ENCODE measurements at places on chromosomes 7 and 10. TPM values are rescaled to one million over a fixed set of nuclear protein-coding genes. Genes with fewer than 3 reads are reported as not detected.

DNA sequence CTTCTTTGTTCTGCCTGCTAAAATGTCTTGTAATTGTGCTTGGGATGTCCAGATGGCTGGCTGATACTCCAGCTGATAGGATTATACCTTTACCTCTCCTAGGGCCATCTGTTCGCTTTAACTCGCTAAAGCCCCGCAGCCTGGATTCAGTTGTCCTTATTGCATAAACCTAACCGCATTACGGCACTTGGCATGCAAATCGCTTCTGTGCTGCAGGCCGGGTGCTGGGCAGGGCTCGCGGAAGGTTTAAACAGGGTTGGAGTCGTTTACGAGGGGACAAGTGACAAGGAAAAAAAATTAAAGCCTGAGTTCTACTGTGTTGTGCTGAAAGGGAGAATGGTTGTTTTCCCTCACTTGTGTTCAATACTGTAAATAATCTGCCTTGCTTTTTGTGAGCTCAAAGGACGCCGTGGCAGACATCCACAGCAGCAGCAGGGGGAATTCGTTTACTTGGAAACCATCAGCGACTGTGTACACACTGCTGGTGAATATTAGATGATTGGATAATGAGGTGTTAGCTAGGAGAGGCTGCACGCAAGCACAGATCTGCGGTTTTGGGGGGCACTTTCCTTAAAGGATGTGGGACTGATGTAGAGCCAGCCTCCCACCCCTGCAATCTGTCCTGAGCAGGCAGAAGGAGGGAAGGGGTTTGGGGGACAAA is 93.0 kb downstream of the EBF3 start:
- DNase-seq: no peak

DNA sequence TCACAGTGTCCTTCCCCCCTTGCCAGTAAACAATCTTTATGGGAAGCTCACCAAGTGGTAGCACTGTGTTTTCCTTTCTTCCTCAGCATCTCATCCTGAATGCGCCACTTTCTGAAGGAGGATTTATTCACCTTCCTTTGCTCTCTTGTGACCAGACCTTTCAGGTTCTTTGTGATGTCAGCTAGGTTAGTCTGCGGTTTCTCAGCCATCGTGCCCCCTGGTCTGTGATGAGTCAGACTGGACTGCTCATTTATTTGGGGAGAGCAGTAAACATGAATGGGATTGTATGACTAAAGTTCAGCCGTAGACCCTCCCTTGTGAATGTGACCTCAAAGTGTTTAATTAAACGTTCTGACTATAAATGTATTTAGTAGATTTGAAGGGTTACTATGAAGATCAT is 235.1 kb upstream of the CELF2 start:
- DNase-seq: no peak

GRCh38 chr7:6228361-6229229 is 43.8 kb downstream of the CYTH3 start:
- no peak for DNase-seq

DNA sequence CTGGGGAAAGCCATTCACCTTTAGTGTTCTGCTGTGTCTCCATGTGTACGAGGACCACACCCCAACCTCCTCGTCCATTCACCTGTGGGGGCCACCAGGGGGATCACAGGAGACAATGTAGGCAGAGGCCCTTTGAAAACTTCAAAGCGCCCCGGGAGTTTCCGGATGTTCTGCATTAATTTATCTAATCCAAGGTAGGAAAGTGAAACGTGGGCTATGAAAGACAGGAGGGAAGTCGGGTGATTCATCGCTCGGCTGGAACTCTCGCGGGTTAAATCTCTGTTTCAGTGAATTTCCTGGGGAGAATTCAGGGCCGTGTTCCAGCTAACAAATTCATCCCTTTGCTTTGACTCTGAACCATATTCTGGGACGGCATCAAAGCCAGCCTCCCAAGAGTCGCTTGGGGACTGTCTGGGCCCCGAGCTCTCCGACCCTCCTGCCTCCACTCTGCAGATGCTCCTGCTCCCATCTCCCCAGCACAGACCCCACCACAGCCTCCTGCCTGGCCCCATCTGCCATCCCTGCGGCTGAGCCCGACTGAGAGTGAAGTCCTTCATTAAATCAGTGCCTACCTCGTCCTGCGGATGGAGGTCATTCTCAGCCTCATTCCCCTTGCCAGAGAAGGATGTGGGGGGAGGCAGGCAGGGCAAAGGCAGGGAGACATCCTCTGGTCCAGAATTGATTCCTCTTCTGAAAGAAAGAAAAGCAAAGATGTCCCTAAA is 114.1 kb upstream of the CARD11 start:
- no peak for DNase-seq

DNA sequence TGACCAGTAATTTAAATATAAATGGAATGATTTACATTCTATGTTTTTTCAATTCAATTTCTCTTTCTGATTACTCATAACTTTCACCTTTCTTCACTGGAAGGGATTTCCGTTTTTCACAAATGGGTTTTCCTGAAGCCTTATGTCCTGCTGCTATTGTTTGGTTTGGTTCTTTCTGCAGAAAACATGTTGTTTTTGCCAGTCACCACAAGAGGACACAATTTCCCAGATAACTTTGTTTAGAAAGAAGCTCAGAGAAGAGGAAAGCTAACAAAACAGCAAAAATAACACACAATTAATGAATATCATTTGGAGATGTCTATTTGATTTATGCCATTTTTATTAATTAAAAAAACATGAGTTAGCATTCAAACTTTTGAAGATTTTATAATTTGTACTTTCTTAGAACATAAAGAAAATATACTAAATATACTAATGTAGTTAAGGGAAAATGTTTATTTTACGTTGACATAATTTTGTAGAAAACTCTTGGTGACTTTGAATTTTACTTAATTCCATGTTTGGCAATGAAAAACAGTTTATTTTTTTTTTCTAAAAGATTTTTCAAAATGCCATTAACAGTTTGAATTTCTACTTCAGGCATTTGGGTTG is 4.6 kb upstream of the TWIST1 start:
- DNase-seq: no peak

DNA sequence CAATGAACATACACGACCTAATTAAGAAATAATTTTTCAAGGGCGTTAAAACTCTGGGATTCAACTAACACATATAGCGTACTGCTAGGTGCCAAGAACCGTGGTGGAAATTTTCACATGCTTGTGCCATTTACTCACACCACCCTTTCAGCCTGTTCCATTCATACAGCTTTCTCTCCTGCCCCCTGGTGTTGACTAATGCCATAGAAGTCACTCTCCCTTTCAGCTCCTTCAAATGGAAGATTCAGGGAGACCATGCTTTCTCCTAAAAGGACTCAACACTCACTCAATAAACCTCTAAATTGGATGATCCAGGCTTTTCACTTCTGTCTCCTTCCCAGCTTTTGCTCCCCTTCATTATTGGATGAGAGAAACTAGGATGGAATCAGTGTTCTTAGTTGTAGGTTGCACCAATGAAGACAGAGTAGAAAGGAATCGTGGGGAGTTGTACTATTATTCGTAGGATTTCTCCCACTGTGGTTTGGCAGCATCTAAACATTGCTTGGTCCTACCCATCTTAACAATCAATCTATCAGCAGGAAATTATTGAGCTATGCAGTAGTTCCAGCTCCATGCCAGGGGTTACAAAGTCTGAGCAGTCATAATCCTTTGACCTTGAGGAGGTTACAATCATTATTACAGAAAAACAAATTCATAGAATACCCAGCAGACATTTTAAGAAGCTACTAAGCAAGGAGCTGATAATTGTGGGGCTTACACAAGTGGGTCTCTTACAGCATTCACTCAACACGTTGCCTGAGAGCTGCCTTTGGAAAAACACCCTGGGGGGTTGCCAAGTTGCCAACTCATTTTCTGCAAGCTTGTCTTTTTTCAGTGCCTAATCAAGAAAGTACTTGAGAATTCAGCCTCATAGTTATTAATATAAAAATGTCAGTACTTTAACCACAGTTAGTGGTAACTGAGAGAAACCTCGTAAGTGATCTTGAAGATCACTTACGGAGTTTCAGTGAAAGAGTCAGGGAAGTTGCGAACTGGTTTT is 2.8 kb upstream of the PPP1R3C start:
- DNase-seq: peak; percentile 58

DNA sequence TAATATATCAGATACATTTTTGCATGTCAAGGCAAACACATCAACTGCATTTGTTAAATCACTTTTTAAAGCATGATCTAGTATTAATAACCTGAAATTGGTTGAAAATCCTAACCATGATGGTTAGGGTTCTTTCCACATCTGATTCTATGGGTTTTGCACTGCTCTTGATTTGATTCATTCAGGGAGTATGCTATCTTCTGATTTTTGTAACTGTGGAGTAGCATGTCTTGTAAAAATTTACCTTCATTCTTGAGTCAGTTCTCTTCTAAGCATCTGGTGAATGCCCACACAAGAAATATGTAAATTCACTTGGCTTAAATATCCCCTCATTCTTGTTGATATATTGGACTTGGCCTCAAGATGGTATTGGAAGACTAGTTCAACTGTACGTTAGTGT is 178.7 kb downstream of the KLF6 start:
- DNase-seq: no peak

DNA sequence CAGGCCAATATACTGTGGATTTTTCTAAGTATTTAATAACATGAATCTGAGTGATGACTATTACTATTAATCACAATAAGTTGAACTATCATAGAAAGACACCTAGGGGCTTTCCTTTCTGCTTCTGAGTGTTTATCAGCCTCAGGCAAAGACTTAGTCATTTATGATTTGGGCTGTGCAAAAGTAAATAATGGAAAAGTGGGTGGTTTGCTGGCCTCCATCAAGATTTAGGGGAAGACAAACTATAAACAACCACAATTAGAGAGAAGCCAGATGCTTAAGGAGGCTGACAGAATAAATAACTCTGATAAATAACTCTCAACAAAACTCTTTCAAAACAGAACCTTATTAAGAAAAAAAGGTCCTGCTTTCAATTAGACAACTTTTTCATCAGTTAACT is 64.7 kb downstream of the MACC1 start:
- DNase-seq: no peak

GRCh38 chr7:121961089-121961867 is 88.3 kb downstream of the PTPRZ1 start:
- no peak for DNase-seq

DNA sequence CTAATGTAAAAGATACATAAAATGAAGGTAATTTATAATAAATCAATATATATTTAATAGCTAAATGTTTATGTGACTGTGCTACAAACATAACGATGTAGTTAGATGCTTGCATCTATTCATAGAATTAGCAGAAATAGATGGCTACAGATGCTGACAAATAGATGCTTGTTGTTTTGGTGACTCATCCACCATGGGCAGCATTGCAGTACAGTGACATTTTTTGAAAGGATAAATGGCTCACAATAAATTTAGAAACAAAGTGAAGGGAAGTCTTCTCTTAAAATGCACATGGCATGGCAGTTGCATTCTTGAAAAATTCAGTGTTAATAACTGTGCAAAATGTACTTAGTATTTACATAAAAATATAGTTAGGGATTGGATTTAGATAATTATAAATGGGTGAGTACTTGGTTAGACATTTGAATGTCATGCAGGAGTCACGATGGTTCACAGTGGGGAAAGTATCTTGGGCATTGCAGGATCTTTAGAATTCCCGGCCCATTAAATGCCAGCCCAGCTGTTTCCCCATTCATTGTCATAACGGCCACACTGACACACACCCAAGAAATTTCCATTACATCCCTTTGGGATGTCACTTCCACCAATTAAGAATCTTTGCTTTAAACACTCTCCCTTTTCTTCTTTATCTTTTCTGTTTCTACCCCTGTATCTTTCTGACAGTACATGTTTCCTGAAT is 564.1 kb downstream of the ATRNL1 start:
- no peak for DNase-seq

- DNase-seq: no peak
Observed at GRCh38 chr10:46995234-46995633, 84.0 kb downstream of the PTPN20 start.

DNA sequence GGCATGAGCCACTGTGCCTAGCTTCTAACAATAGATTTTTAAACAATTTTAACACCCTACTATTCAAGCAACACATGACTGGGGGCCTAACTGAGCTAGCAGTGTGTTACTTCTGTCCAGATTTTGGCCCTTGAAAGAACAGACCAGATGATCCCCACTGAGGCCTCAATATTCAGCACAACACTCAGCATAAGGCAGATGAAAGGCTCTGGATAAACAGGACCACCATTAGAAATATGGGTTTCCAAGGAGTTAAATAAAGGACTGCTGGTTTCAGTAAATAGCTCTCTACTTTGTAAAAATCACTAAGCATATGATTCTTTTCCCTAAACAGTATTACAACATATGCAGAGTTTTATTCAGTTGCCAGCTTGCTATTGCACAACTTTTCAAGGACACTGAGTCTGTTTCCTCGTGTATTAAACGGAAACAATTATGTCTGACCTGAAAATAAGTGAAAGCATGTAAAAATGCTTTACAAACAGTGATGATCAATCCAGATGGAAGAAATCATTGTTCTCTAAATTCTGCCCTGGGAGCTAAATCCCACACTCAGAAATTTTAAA is 23.8 kb upstream of the FZD1 start:
- no peak for DNase-seq

GRCh38 chr10:84352251-84352842 is 24.0 kb downstream of the CCSER2 start:
- DNase-seq: peak; percentile 70

DNA sequence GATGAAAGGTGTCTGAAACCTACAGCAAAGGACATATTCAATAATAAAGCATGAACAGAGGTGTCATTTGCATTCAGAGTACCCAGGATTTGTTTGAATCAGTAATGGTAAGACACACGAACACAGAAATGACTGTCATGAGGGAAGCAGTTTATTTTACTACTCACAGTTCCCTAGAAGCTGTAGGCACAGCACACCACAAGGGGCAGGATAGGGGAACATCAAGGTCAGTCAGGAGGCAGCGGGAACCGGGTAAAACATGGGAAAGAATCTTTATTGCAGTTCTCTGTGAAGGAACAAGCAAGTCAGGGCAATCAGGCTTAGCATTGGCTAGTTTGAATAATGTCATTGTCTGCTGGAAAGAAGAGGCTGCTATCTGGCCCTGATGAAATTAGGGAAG is 70.2 kb upstream of the PDSS1 start:
- no peak for DNase-seq

Gene TMEM236
- total RNA-seq: 0.67 TPM

Gene RAPGEF5
- total RNA-seq: 26.5 TPM

Gene POLR2J2
- total RNA-seq: 2.0 TPM

Gene DGKI
- 52.1 TPM for total RNA-seq

Gene ERVW-1
- total RNA-seq: not detected

Gene PRKCQ
- 24.2 TPM for total RNA-seq

Gene FRG2B
- not detected for total RNA-seq

Gene PIP
- not detected for total RNA-seq

Gene NPC1L1
- not detected for total RNA-seq

Data from thyroid gland (tissue), 4 donors.